Heart left ventricle (tissue), 16 donors: ENCODE measurements at places on chromosomes 2 and 18. TPM values are rescaled to one million over a fixed set of nuclear protein-coding genes. Genes with fewer than 3 reads are reported as not detected.

DNA sequence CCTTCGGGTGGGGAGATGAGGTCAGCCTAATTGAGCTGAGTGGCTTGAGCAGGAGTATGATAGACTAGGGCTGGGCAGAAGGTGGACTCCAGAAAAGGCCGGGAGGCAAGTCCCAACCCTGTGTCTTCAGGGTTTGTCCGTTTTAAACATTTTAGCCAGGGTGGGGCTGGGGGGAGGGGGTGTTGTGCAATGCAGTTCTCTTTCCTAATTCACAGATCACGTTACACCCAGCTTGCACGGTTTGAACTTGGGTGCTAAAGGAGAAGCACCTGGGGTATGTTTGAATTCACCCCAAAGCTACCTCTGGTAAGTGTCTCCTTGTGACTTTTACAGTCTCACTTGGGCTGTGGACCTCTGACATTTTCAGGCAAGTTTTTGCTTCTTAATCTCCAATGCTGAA, 233.3 kb downstream of the AGAP1 start:
- no peak for DNase-seq

DNA sequence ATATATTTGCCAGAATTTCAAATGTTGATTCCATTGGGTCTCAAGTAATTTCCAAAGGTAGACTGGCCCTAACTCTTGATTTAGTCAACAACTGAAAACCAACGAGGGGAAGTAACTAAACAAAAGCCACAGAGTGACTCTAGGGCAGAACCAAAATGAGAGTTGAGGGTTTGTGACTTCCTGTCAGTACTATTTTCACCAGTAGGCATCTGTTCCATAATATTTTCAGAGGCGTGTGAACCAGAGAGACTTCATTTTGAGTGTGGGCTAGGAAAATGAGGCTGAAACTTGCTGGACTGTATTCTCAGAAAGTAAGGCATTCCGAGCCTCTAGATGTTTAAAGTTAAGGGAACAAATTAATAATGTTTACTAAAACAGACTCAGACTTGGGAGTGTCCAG, 70.6 kb downstream of the GDF7 start:
- DNase-seq: no peak

GRCh38 chr2:227004482-227004881, 159.5 kb downstream of the COL4A4 start:
- no peak for DNase-seq

DNA sequence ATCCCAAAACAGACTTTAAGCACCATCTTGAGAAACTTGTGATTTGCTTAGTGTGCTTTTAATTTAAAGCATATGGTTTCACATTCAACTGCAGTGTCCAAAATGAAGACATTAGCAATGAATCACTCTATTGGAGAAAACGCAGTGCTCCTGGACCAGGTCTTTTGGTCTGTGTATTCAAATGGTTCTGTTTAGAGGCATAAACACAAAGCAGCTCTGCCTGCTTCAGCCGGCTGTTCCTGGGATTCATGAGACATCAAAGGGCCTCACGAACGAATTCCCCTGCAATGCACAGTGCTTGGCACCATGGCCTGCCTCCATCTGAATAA, 117.1 kb upstream of the SP5 start:
- DNase-seq: no peak

LCT gene
- not detected for total RNA-seq

DNA sequence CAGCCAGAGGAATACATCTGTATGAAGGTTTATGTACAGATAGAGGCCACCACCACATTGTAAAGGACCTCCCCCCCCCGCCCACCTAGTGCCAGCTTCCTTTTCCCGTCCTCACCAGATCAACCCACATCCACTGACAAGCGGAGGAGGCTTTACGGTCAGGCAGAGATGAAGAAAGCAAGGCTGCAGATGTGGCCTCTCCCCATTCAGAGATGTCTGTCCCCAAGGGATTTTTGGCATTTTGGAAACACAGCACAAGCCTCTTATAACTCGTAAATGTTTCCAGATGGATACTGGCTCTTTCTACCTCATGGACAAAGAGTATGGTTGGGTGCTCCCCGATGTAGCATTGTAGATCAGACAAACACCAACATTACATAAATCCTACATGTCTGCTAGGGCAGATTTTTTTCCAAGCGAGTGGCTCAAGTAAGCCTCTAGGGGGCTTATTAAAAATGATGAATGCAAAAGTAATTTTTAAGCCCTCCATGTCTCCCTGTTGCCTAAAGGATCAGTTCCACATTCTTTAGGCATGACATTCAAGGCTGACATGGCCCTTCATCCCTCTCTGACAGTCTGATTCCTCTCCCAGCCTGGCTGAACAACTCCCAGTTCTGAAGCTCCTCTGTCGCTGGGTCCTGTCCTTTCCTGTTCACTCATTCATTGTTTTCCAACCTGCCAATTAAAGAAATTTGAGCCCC, 11.7 kb downstream of the VIT start:
- no peak for DNase-seq

- no peak for DNase-seq
Observed at GRCh38 chr18:74715865-74716712, 118.4 kb downstream of the ZNF407 start.

DNA sequence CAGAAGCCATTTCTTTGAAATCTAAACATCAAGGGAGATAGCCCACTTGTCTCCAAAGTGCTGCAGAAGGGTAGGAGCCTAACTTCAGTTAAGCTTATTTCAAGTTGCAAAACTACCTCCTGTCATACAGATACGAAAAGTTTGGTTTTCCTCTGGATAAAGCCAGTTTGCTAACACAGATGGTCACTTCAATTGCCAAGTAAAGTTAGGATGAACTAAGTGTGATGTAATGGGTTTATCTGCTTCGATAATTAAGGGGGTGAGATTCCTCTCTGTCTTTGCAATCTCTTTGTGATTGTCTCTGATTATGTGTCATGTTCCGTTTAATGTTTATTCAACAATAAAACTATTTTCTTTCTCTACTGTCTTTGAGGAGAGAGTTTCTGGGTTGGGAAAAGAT, 156.4 kb downstream of the SLC39A10 start:
- no peak for DNase-seq

GRCh38 chr2:57760381-57760801, 286.2 kb upstream of the VRK2 start:
- DNase-seq: no peak

PFN4 gene
- not detected for total RNA-seq

GRCh38 chr2:2324119-2324518, 7.0 kb downstream of the MYT1L start:
- DNase-seq: no peak

DSEL gene
- 2.4 TPM for total RNA-seq

CPSF3 gene
- 17.5 TPM for total RNA-seq

DNA sequence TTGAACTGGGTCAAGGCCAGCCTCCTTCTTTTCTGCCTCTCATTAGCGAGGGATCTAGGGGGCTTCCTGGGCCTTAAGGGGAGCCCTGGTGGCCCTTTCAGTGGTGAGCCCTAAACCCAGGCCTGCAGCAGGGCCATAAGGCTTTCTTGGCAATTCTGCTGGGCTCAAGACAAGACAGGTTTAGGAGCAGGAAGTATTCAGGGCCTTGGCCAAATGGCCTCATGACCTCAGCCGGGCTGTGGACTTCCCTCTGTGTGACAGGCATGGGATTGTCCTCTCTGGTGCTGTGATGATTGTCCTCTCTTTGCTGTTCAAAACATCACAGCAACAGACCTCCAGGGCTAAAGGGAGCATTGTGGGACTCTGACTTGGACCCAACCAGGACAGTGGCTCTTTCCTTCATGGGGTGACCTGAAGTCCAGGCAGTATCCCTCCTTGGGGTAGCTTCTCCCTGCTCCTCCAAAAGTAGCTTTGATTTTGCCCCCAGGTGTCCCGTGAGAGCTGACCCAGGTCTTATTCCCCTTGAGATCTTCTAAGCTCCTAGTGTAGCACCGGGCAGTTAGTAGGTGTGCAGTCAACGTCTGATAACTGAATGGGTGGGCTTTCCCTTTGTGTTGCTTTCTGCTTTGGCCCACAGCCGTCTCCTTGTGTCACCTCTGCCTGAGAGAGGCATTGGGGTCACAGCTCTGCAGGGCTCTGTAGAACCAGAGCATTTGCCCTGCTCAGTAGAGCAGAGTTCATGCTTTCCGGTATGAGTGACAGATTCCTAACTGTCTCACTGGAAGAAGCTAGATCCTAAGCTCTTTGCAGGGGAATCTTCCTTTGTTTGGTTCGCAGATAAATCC, 14.7 kb downstream of the FOSL2 start:
- no peak for DNase-seq

SIX2 gene
- total RNA-seq: 0.39 TPM

DNA sequence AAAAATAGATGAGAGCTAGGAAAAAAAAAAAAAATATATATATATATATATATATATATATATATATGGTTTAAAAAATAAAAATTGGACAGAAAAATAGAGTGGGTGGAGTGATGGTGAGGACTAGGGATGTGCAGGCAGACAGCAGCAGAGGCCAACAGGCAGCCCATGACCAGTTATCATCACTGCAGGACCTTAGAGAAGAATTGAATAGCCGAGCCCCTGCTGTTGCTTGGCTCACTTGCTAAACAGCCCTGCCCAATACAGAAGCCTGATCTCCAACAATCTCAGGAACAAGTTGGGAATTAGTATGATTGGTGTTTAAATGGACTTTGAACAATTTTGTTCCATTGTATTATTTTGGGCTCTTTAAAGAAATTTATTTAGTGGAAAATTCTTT, 967.5 kb upstream of the PIK3C3 start:
- no peak for DNase-seq

GRCh38 chr2:45765007-45765727, 113.7 kb downstream of the PRKCE start:
- DNase-seq: no peak

DNA sequence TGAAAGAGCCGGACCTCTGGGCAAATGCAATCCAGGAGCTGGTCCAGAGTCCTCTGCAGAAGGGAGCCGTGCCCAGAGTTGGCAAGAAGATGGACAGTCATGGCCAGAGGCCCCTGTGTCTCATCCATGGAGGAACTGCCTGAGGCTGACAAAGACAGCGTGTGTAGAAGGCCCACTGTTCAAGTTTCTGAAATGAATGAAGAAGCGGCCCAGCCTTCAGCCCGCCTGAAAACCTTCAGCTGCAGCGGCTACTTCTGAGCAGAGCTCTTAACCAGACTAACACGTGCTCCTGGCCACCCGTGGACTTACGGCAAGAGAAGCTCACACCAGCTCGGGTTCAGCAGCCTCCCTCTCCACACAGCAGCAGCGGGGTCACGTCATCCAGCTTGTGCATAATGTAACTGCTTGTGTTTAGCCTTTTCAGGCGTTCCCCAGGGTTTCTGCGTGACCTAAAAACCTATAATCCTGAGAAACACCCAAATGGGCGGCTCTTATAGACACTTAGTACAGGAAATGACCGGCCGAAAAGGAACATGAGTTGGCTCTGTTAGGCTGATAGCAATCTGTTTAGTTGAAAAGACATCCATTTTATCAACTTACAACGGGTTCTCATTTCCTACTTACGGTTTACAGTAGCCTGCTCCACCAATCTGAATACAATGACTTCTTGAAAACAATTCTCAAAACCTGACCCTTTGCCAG, at the start of gene FAM124B:
FAM124B (minus strand) TSS at position 467 of the 702 bp plus-strand sequence; CDS start at position 128, 339 bp downstream.
- peak; percentile 66 for DNase-seq

GRCh38 chr2:178776751-178777150, 30.5 kb downstream of the TTN start:
- no peak for DNase-seq

AQP4 gene
- total RNA-seq: 9.2 TPM

MFSD2B gene
- not detected for total RNA-seq

RAB6D gene
- not detected for total RNA-seq

- DNase-seq: no peak
Observed at GRCh38 chr2:146850746-146851145, 994.1 kb upstream of the ACVR2A start.

DNA sequence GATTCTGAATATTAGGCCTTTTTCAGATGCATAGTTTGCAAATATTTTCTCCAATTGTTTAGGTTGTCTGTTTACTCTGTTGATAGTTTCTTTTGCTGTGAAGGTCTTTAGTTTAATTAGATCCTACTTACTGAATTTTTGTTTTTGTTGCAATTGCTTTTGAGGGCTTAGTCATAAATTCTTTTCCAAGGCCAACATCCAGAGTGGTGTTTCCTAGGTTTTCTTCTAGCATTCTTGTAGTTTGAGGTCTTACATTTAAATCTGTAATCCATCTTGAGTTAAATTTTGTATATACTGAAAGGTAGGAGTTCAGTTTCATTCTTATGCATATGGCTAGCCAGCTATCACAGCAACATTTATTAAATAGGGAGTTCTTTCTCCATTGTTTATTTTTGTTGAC, 404.8 kb downstream of the LNPK start:
- no peak for DNase-seq

- DNase-seq: no peak
Observed at GRCh38 chr2:55916473-55917049, 7.0 kb downstream of the EFEMP1 start.

DNA sequence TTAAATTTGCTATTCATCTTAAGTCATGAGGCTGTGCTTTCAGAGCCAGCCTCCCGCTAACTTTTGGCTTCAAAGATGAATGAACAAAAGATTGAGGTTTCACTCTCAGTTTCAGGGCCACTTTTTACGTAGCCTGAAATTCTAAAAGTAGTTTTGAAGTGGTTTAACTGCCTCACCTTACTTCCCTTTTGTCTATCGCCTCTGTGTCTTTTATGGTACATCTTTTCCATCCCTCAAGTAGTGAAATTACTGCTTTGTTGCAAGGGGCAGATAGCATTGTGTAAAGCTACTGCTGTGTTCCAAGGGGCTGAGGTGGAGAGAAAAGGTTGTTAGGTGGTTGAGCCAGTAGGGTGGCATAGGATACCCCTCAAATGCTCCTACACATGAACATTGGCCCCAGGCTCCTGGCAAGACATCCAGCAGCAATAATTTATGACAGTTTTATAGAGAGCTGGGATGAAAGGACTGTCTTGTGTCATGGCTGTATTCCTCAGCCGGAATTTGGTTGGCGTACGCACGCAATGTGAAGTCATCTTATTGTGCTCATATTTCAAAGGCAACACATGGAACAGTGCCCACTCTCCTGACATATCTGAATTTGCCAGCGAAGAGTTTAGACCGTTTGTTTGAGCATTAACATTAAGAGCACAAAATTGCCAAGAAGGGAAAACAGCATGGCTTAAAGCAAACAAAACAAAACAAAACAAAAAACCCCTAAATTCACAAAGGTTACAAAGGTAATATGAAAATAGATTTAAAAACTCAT, 32.2 kb downstream of the QPCT start:
- no peak for DNase-seq

- DNase-seq: no peak
Observed at GRCh38 chr2:197247083-197247482, 63.5 kb downstream of the ANKRD44 start.

FBXO41 gene
- 2.4 TPM for total RNA-seq

TMEFF2 gene
- 0.11 TPM for total RNA-seq

DNA sequence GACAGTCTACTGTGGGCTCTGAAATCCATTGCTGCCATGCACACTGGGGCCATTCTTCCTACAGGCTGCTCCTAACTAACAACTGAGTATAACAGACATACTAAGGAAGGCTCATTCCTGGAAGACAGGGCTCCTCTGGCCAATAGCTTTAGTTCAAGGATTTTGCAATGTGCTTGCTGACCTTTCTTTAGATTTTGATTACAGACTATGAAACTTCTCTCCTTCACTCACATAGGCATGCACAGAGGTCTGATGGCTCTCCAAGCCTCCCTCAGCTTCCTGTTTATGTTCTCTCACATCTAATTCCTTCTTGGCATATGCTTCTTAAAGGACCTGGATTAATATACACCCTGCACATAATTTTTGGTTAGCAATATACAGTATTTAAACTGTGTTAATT, 34.4 kb upstream of the ROCK1 start:
- no peak for DNase-seq

GRCh38 chr2:14872779-14873325, 240.3 kb downstream of the LRATD1 start:
- no peak for DNase-seq

IL1RL2 gene
- not detected for total RNA-seq

IL36RN gene
- total RNA-seq: not detected
